Peyer's patch (tissue), 4 donors: ENCODE measurements at places on chromosomes 1 and 21.

- no peak overlapping the region for H3K27ac ChIP-seq
- H3K36me3 ChIP-seq = no peaks in the 10 kb centered on the region
- no peaks in the 10 kb centered on the region for H3K4me1 ChIP-seq
These were observed 11.4 kb downstream of the EDEM3 start for GRCh38 chr1:184743062-184743756.

GRCh38 chr1:94101613-94102525 lies 19.1 kb downstream of the ABCA4 start:
- H3K27ac ChIP-seq = no peak overlapping the region
- no peaks in the 10 kb centered on the region for H3K36me3 ChIP-seq
- H3K27me3 ChIP-seq = no peaks in the 10 kb centered on the region

DNA sequence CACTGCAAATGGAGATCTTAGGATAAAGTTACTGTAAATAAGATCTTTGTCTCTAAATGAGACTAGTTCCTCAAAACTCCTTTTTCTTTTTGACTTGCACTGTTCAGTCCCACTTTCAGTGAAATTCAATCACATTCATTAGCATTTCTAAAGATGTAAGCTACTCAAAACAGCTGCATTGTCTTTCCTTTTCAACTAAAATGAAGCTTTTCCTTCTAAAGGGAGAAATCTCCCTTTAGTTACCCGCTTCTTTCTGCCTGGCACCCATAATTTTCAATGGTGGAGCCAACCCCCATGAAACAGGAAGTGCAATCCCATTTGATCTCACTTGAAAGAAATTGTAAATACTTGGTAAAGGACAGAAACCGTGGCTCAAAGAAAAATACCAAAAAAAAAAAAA lies 387.4 kb upstream of the PKN2 start:
- H3K4me3 ChIP-seq = no peak overlapping the region
- no peak for DNase-seq
- no peaks in the 10 kb centered on the region for H3K36me3 ChIP-seq

GRCh38 chr1:16717336-16718098 lies 22.8 kb upstream of the RNU1-4 start:
- H3K36me3 ChIP-seq = no peaks in the 10 kb centered on the region
- peak; percentile 17 for DNase-seq
- no peak overlapping the region for H3K27ac ChIP-seq
- H3K27me3 ChIP-seq = no peaks in the 10 kb centered on the region

GRCh38 chr1:154835531-154836324 lies 34.4 kb downstream of the KCNN3 start:
- no peaks in the 10 kb centered on the region for H3K4me1 ChIP-seq
- no peaks in the 10 kb centered on the region for H3K27me3 ChIP-seq
- no peak for DNase-seq
- no peaks in the 10 kb centered on the region for H3K36me3 ChIP-seq
- H3K27ac ChIP-seq = no peak overlapping the region

DNA sequence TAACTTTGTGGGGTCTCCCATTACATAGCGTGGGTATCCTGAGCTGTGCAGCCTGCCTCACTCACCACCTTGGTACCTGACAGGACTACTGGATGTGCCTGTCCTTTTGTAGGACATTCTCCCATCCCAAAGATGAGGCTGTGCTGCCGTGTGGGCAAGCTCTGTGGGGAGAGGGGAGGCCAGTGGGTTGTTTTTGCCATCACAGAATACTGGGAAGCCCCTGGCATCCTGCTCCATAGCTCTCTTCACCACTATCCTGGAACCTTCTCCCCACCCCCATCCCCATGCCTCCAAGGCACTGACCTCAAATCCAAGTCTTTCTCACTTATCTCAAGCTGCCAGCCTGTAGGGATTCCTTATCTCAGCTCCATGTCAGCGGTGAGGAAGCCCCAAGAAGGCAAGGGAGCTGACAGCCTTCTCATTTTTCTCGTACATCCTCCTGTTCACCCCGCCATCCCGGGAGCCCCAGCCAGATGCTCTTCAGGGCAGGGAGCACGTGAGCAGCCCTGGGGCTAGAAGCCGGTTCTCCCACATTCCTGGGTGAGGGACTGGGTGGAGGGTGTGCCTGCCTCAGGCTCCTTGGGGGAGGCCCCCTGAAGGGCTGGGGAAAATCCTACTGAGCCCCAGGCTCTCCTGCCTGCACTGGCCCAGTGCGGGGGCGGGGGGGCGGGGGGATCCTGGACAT lies 2.4 kb upstream of the ELF3 start:
- peak; percentile 84 for DNase-seq
- no peaks in the 10 kb centered on the region for H3K27me3 ChIP-seq
- no peak overlapping the region for H3K27ac ChIP-seq

DNA sequence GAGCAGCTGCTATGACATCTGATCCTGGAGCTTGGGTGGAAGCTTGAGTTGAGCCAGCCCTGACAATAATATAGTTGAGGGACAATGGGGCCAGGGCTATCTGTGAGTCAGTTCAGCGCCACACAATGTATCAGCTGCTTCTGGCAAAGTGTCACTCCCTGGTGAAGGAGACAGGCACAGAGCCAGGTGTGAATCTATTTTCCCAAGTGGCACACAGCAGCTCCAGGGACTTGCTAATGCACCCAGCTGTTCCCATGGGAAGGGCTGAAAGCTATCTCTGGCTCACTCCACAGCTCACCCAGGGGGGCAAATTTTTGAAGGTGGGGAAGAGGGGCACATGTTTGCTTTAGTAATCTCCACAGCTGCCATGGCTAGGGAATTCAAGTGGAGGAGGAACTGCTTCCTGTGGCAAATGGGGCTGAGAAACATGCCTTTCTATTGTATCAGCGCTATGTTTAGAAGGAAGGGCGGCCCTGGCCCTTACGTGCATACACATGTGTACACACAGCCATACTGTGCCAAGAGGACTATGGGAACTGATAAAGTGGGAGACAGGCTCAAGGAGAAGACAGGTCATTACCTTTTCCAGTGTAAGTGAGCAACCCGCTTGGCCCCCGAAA lies 2.2 kb downstream of the CYB5R1 start:
- peaks cover 5% of the 10 kb centered on the region for H3K36me3 ChIP-seq
- no peak overlapping the region for H3K4me3 ChIP-seq
- H3K4me1 ChIP-seq = peaks cover 10% of the 10 kb centered on the region
- DNase-seq = no peak

GRCh38 chr1:67323087-67323486 lies 15.4 kb downstream of the IL12RB2 start:
- H3K4me3 ChIP-seq = no peak overlapping the region
- no peaks in the 10 kb centered on the region for H3K27me3 ChIP-seq
- no peaks in the 10 kb centered on the region for H3K36me3 ChIP-seq
- no peaks in the 10 kb centered on the region for H3K4me1 ChIP-seq
- H3K27ac ChIP-seq = no peak overlapping the region

GRCh38 chr21:38219049-38219628 lies 37.7 kb upstream of the KCNJ15 start:
- no peaks in the 10 kb centered on the region for H3K36me3 ChIP-seq
- no peak overlapping the region for H3K27ac ChIP-seq
- no peaks in the 10 kb centered on the region for H3K4me1 ChIP-seq
- no peak overlapping the region for H3K4me3 ChIP-seq

DNA sequence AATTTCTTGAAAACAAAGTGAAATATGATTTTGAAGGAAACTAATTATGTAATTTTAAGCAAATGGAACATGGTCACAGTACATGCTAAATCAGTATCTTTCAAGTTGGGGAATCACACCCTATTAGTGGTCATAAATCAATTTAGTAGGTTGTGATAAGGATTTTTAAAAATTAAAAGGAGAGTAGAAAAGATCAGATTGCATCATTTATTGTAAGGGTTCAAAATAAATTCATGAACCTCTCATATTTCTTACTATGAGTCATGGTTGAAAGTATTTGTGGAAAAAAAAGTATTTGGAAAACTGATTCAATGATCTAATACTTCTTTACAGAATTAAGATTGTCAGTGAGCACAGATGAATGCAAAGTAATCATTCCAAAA lies 14.6 kb downstream of the ADSS2 start:
- no peak overlapping the region for H3K4me3 ChIP-seq
- H3K36me3 ChIP-seq = no peaks in the 10 kb centered on the region
